ENCODE measurements at places on chromosomes 1 and 21. TPM values are rescaled to one million over a fixed set of nuclear protein-coding genes. Genes with fewer than 3 reads are reported as not detected.

TNNT2 gene
- not detected for total RNA-seq

KCNJ15 gene
- 1.1 TPM for total RNA-seq

PDE4B gene
- 35.1 TPM for total RNA-seq

ILDR2 gene
- not detected for total RNA-seq

SMG5 gene
- total RNA-seq = 36.6 TPM

HRNR gene
- not detected for total RNA-seq

GNAI3 gene
- total RNA-seq = 11.5 TPM

ARHGEF16 gene
- 0.94 TPM for total RNA-seq

AGMAT gene
- total RNA-seq = 0.50 TPM

EPHX1 gene
- total RNA-seq = 42.7 TPM

ASPM gene
- total RNA-seq = 26.7 TPM

CASQ1 gene
- not detected for total RNA-seq

S100A6 gene
- total RNA-seq = 1,159 TPM

BNIPL gene
- 0.57 TPM for total RNA-seq

CDK11B gene
- 6.6 TPM for total RNA-seq

CLDN17 gene
- not detected for total RNA-seq

C1orf53 gene
- 0.49 TPM for total RNA-seq

PROX1 gene
- 0.49 TPM for total RNA-seq

POLR3GL gene
- total RNA-seq = 11.8 TPM

KRTAP8-1 gene
- total RNA-seq = not detected

CFAP107 gene
- not detected for total RNA-seq

Data from bladder microvascular endothelial cell (primary cell).